NCI-H2171 (cell line): ENCODE measurements at places on chromosomes 5 and 9.

DNA sequence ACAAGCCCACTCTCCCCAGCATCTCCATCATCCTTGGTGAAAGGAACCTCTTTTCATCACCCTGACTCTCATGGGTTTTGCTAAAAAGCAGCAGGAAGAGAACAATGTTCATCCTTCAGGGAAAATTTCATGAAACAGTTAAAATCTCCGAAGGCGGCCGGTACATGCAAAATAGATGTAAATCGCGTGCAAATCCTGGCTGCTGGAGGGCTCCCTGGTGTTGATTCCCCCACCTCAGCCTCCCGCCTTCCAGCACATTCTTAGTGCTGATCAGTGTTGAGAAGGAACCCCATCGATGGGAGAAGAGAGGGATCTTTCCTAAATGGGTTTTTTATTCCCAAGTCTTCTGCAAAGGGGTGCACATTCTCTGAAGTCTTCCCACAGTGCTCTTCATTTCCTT, 8.7 kb upstream of the GFI1B start:
- no peak for DNase-seq

GRCh38 chr5:180820788-180821321, 18.2 kb upstream of the MGAT1 start:
- DNase-seq = no peak

DNA sequence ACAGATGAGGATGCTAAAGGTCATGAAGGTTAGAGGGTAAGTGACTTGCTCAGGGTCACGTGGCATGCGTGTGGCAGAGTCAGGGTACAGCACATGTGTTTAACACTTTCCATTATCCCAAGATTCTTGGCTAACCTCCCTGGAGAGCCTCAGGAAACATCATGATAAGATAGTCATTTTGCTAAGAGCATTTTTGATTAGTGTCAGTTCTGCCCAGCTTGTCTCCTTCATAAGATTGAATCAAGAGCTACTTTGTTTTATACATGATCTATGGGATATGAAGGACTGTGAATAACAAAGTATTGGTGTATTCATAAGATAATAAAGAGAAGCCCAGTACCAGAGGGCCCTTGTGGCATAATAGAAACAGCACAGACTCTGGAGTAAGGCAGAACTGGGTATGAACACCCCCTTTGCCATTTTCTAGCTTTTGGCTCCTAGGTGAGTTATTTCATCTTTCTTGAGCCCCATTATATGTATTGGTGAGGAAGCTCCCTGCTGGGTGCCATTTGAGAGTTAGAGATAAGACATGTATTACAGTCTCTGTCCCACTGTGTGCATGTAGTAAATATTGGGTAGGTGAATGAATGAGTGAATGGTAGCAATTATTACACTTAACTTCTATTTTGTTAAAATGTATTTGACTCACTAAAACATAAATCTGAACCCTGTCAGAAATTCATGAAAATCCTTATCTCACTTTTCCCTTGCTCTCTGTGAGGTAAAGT, 16.1 kb downstream of the PTPDC1 start:
- no peak for DNase-seq

DNA sequence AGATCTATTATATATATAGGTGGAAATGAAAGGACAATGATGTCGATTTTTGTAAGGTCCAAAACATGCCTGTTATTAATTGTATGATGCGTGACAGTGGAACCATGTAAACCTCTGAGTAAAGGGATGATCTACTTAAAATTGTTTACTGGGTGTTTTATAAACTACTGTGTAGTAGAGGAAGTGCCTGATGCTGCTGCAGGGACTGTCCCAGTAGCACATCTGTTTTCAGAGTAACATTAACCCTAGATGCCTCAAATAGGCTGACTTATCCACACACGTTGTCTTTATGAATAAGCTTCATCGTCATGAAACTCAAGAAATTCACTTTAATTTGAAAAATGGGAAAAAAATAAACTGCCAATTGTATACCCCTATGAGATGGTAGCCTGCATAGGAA, 1.7 kb downstream of the CAMK4 start:
- DNase-seq = no peak

GRCh38 chr5:157801-158200, 33.5 kb upstream of the LRRC14B start:
- DNase-seq = no peak

DNA sequence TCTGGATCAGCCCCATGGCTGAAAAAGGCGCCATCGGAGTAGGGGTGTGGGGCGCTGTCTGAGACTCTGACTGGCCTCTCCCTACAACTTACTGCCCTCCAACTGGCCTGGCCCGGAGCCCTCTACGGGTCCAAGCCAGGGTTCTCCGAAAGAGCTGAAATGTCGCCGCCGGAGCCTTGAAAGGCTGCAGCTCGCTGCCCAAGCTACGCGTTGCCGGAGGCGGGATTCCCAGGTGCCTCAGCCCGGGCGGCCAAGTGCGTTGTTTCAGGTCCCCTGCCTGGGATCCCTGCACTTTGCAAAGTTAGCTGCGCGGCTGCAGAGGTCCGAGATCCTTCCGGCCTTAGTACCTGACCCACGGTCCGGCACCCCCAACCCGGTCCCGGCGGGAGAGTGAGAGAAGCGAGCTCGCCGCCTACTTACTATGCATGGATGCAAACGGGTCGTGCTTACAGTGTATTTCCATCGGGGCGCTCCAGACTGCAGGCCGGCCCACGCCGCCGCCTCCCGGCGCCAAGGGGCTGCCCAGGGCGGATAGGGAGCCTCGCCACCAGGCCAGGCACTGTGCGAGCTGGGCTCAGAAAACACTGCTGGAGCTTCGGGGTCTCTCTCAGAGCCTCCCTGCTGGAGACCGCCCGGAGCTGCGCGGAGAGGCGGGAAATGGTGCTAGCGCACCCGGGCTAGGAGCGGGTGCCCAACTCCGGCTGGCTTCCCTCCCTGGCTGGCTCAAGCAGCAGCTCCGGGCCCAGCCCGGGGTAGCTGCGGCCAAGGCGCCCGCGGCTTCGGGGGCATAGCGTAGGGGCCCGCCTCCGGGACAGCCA, 7.7 kb downstream of the PAX5 start:
- no peak for DNase-seq

DNA sequence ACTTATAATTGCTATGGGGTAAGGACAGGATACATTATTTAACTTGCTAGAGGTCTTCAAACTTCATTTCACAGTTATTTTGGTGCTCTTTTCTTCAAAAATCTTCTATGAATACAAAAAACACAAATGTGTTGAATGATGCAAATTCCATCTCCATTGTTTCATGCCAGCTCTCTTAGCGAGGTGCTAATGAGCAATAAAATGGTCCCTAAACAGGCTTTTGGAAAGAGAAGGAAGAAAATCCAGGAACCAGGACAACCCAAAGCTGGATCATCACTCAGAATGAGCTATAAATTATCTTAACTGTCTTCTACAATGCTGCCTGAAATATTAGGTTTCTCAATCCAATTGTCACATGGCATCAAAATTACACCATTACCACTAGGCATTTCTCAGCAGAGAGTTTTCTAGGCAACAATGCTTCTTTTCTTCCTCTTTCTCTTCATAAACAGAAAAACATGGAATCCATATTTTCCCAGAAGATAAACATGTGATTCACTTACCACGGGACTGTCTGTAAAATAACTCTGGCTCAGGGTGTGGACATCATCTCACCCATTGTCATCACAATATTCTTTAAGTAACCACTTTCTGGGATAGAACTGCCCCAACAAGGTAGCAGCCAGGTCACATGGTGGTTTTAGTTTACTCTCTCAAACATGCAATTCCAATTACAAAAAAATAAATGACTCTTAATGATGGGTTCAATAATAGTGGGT, 249.4 kb downstream of the NPR3 start:
- DNase-seq = no peak

GRCh38 chr9:124004593-124004992, 7.0 kb upstream of the LHX2 start:
- no peak for DNase-seq

DNA sequence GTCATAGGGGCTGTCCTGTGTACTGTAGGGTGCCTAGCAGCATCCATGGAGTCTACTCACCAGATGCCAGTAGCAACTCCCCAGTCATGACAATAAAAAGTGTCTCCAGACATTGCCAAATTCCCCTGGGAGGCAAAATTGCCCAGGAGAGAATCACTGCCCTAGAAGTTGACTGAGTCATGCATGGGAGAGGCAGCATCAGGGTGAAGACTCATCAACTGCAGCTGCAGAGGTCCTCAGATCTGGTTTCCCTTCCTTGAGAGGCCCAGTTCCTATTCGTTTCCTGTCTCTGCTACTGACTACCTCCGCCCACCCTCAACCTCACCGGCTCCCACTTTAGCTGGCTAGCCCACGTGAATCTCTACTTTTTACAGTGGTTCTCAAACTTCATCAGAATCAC, 88.6 kb upstream of the AGXT2 start:
- no peak for DNase-seq

DNA sequence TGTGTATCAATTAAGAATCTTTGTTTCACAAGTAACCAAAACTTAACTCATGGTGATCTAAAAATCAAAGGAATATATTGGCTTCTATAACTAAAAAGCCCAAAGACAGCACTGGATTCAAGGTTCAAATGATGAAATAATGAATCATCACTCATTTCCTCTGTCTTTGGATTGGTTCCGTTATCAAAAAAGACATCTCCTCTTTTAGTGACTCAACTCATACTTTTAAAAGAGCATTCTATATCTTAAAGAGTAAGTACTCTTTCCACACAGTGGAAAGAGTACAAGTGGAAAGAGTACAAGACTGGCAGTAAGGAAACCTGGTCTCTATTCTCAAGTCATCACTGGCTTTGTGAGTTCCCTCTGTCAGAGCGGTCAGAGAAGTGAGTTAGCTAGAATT, 141.4 kb upstream of the NMUR2 start:
- DNase-seq = no peak

DNA sequence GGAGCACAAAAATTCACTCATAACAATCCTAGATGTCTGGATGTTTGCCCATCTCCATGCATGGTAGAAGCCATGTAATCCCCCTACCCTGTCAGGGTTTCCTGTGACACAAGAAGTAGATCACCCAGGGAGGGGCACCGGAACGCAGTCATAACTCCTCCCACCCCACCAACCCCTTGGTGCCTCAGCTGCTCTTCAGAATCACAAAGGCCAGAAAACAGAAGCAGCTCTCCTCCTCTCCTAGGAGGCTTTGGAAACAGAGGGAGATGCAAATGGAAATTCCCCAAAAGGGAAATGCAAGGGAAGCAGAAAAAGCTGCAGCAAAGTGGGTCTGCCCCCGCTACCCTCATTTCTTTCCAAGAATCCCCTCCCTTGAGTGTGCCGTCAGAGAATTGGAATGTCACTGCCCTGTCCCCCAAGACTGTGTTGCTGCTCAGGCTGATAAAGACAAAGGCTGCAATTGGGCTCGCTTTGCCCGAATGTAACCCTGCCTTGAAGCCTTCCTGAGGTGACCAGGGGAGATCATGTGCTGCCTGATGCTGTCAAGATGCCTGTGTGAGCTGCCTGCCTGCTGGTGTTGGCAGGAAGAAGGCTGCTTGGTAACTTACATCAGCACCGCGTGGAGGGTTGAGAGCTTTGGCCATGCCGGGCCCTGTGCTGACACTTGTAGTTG, 65.5 kb upstream of the ABCA1 start:
- DNase-seq = no peak

GRCh38 chr9:69564557-69564956, 107.6 kb downstream of the APBA1 start:
- no peak for DNase-seq

- no peak for DNase-seq
These were observed 45.4 kb downstream of the PCSK1 start for GRCh38 chr5:96387616-96388015.

DNA sequence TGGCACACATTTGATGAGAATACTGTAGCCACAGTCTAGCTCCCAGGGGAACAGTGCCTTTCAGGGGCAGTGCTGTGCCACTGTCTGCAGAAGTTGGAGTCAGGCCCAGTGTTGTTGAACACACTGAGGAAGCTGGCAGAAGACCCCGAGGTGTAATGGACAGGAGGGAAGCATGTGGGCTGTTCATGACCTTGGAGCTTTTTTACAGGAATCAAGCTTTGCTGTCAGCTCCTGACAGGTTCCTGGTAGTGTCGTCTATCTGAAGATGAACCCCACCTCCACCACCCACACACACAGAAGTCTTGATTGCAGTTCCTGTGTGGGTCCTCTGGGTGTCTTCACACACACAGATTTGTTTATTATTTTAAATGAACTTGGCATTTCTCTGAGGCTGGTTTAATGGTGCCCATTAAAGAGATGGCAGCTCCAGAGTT, 40.3 kb upstream of the TNFAIP8 start:
- DNase-seq = no peak

GRCh38 chr9:34139477-34140146, 13.1 kb upstream of the DCAF12 start:
- no peak for DNase-seq

GRCh38 chr5:21212026-21212425, 1224.0 kb upstream of the CDH18 start:
- DNase-seq = no peak

GRCh38 chr9:22160221-22160620, 151.1 kb upstream of the CDKN2B start:
- no peak for DNase-seq

DNA sequence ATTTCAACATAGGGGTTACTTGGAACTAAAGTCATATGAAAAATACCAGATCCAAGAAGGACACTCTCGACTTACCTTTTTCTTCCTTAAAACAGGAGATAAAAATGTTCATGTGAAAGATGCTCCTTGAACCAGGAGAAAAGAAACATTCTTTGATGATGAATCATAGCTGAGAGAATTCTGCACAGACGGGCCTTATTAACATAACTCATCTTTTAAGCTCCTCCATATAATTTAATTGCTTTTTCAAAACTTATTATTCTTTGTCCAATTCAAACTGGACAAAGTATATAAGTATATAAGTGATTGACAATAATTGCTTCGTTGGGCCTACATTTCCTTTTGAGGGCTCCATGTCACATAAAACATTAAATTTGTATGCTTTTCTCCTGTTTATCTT, 945.2 kb upstream of the C9orf72 start:
- no peak for DNase-seq

GRCh38 chr9:34994260-34994899, 4.8 kb downstream of the DNAJB5 start:
- no peak for DNase-seq

GRCh38 chr9:78314953-78315870, 18.3 kb downstream of the PSAT1 start:
- no peak for DNase-seq

DNA sequence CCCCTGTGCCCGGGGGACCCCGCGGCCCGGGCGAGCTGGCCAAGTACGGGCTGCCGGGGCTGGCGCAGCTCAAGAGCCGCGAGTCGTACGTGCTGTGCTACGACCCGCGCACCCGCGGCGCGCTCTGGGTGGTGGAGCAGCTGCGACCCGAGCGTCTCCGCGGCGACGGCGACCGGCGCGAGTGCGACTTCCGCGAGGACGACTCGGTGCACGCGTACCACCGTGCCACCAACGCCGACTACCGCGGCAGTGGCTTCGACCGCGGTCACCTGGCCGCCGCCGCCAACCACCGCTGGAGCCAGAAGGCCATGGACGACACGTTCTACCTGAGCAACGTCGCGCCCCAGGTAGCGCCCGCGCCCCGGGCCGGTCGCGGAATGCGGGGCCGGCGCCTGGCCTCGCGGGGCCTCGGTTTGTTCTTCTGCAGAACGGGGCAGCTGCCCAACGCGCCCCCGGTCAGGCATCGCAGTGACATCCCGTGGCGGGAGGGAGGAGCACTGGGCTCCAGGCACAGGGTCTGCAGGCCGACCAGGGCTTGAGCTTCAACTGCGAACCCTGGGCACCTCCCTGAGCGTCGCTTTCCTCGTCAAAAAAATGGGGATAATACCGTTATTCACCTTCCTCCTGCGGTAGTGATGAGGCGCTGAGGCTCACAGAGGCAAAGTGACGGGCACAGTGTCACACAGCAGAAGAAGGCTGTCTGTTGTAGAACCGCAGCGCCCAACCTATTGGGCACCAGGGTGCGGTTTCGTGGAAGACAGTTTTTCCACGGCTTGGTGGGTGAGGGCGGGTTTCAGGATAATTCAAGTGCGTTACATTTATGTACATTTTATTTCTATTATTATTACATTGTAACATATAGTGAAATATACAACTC, 777 bp downstream of the ENDOG start:
- DNase-seq = peak; percentile 74
